ENCODE measurements at places on chromosomes 1 and 21.

DNA sequence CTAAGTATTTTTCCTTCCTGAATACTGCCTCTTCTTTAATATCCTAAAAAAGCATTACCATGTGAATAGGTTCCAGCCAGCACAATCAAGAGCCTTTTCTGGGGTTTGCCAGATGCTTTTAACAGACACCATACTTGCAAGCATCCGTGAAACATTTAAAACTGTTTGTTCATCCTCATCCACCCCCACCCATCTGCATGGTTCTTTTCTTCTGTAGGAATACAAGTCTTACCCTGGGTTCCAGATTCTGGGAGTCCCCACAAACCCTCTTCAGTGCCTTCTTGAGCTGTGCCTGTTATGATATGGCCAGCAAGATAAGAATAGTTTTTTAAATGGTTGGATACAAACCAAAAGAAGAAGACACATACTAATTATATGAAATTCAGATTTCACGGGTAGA, 354.9 kb upstream of the PLXNA2 start:
- DNase-seq, result no peak

GRCh38 chr1:109485001-109485400, 1.3 kb downstream of the ATXN7L2 start:
- no peak for DNase-seq

GRCh38 chr1:43439781-43440180, 13.9 kb downstream of the HYI start:
- DNase-seq, result no peak

- no peak for DNase-seq
These were observed 304.0 kb downstream of the KIF26B start for GRCh38 chr1:245458761-245459174.

- peak; percentile 36 for DNase-seq
These were observed 115.5 kb downstream of the LRRC53 start for GRCh38 chr1:74396933-74397332.

DNA sequence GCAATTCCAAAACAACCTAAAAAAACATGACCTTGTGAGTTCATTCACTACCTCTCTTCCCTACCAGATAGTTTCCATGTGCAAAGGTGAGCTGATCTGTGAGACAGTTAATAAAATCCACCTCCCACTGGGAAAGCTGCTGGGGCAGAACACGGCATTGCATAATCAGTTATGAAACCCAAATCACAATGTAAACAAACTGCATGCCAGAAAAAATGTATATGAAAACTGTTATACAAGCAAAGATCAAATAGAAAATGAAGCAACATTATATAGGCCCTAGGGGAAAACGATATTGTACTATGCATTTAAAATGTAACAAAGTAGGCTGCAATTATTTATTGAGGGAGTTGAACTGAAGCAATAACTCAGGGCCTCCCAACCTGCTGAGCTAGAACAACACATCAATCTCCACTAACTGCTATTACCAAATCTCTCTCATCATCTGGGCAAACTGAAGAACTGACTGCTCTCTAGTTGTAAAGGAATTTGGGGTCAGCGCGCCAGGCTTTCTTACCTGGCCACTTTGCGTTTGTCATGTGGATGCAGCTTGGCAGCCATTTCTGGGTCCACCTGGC, 31.0 kb downstream of the TRIT1 start:
- DNase-seq, result no peak

- DNase-seq, result no peak
These were observed at the start of gene CTXND2 for GRCh38 chr1:150887018-150887417. Gene CTXND2 (plus strand): TSS chr1:150887136. CDS start chr1:150912315, 25,179 bp downstream.

DNA sequence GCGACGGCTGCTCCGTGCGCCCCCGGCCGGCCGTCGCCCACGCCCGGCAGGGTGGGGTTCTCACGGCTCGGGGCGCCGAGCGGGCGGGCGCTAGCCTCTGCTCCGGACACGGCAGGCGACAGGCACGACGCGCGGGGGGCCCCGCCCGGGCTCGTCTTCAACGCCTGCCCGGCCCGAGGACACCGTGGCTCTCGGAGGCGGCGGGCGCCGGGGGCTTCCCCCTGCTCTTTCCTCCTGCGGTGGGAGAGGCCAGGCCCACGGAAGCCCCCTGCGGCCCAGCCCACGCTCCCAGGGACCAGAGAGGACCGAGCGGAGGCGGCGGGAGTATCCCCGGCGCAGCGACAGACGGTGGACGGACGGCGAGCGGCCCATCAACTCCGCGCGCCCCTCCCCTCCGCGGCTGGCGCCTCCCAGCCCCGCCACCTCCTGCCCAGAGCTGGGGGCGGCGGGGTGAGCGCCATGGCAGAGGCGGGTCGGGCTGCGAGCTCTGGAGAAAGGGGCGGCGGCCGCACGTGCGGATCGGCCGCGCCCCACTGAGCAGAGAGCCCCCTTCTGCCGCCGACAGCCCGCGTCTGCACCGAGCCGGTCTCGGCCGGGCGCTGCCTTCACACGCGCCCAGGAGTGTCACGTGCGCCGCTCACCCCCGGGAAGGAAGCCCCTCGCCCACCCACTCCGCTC, at the start of the genes SHE and TDRD10:
SHE (minus strand) TSS at position 347 of the 678 bp plus-strand sequence. CDS start 386 bp downstream, outside the sequence.
TDRD10 (plus strand) TSS at position 154 of the 678 bp plus-strand sequence. CDS start 4,685 bp downstream, outside the sequence.
- DNase-seq, result peak; percentile 60

DNA sequence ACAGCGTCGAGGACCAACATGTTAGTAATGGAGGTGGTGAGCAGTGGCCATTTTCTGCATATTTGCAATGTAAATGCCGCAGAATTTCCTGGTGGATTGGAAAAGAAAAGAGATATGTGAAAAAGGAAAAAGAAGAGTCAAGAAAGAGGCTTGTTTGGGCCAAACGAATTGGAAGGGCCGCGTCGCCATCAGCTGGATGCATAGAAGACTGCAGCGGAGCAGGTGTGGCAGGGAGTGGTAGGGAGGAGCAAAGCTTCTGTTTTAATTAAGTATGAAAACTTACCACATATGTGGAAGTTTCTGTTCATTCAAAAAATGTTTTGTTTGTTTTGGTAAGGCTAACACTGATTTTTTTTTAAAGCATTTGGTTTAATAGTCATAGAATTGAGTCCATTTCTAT, 690.7 kb downstream of the NCAM2 start:
- DNase-seq, result no peak

GRCh38 chr1:77415579-77415978, 133.8 kb downstream of the AK5 start:
- DNase-seq, result no peak

DNA sequence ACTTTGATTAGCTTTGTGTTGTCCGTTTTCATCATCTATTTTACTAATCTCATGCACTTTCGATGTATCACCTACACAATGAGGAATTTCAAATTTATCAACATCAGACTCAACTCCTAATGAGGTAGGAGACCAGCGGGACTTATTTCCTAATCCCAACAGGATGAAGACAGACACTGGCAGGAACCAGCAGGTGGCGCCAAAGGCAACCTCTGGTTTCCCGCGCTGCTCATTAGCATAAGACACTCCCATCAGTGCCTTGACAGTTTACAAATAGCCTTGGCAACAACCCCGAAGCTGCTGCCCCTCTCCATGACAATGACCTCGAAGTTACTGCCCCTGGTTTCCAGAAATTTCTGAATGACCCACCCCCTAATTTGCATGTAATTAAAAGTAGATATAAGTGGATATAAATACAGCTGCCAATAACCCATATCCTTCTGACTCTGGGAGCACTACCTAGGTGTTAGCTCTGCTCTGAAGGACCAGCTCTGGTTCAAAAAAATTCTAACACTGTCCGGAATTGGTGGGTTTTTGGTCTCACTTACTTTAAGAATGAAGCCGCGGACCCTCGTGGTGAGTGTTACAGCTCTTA, 974.8 kb downstream of the ADGRL2 start:
- DNase-seq, result no peak

DNA sequence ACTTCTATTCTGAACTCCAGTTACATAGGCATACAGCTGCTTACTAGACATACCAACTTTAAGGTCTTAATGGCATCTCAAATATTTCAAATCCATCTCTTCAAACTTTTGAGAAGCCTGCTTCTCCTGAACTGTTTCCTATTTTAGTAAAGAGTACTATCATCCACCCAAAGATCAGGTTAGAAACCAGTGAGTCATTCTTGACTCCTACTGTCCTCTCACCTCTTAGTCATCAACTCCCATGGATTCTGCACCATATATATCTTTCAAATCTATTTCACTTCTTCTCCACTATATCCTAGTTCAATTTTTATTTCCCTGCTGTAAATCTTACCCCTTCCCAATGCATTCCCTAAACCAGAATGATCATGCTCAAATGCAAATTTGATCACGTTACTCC, 18.1 kb upstream of the BEND5 start:
- no peak for DNase-seq

DNA sequence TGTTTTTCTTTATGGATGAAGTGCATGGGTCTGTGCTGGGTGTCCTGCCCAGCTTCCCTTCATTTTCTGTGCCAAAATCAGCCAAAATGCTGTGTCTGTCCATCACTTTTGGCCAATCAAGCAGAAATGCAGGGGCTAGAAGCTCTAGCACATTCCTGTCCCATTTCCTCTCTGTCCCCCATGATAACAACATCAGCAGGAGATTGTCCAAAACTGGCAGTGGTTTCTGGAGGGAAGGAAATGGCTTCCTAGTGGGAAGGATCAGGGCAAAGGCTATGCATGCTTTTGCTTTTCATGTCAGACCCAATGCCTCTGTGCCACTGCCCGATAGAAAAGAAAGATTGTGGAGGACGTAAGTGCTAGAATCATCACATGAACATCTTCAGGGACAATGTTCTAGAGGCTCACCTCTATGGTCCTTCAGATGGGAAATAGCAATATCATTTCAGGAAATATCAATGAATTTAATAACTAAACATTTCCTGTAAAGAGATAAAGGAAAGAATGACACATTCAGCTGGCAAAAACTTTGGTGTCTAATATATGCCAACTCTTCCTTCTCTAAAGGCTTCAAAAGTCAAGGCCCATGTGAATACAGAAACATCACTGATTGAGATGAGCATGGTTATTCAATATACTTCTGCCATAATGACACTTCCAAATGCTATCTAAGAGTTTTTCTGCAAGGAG, 107.5 kb downstream of the SETD4 start:
- DNase-seq, result no peak

DNA sequence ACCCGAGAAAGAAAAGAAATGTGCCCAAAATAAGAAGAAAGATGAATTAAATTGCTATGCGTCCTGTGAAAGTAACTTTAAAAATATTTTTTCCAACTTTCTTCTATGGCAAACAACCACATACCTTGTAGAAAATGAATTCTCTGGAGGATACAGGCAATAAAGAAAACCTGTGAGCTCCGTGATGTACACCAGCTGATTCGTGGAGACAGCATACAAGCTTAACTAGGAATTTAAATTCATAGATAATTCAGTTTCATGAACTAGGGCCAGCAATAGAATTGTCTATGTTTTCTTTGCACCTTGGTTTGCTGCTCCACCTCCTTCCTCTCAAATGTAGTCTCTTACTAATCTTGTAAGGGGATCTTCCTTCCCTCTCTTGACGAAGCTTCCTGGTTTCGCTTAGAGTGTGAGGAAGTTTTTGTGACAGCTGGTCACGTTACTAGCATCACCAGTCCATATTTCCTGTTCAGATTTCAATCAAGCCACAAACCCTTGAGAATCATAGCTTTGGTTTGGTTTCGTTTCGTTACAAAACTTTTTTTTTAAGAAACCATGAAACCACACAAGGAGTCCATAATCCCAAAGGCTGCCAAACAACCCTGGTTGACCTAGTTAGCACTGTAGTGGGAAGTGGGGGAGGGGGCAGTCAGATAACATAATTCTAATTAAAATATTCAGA, 35.8 kb downstream of the GREM2 start:
- no peak for DNase-seq

- DNase-seq, result peak; percentile 83
These were observed 34.2 kb downstream of the BATF3 start for GRCh38 chr1:212665241-212666115.

- DNase-seq, result peak; percentile 42
These were observed 547 bp downstream of the PDPN start for GRCh38 chr1:13583966-13584791.

DNA sequence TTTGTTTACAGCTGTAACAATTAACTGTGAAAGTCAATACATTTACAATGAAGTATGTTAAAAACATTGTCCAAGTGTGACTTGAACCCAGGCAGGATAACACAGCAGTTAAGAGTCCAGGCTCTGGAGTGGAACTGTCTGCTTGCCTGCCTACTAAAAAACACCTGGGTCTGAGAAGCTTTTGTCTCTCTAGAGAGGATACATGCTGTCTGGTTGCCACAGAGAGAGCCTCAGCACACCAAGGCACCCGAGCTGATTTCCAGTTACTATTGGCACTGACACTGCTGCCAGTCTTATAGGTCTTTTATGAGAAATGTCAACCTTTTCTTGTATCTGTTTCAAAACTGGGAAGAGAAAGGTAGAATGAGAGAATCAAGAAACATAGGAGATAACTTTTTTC, 20.2 kb upstream of the RALGPS2 start:
- no peak for DNase-seq

GRCh38 chr1:231727171-231727570, 100.6 kb downstream of the DISC1 start:
- DNase-seq, result no peak

DNA sequence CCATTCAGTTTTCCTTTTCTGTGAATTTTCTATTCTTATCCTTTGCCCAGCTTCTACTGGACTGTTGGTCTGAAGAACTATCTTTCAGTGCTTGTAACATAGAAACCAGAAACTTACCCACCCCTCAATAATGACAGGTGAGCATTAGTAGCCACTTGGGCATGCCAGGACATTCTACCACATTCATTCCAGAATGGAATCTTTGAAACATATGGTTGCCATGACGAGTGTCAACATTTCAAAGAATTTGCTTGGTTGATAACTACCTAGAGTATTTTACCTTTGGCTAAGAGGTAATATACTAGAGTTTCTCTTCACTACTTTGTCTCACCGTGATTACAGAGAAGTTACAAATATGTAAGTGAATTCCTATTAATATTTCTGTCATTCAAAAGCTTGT, at the start of gene MROH9:
MROH9 (plus strand) TSS at position 304 of the 400 bp plus-strand sequence. CDS start 10,023 bp downstream, outside the sequence.
- no peak for DNase-seq

- DNase-seq, result no peak
These were observed 4.3 kb upstream of the TEDDM1 start for GRCh38 chr1:182404781-182405180.

DNA sequence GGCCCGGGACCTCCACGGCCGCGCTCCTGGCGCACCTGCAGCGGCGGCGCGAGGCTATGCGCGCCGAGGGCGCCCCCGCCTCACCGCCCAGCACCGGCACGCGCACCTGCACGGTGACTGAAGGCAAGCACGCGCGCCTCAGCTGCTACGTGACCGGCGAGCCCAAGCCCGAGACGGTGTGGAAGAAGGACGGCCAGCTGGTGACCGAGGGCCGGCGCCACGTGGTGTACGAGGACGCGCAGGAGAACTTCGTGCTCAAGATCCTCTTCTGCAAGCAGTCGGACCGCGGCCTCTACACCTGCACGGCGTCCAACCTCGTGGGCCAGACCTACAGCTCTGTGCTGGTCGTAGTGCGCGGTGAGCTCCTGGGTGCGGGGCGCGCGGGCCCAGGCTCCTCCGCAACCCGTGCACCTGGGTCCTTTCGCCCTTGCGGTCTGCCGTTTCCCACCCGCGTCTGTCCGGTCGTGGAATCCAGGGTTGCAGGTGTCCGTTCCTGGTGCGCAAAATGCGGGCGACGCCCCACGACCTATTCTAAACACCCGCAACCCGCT, 4.6 kb downstream of the OBSCN start:
- DNase-seq, result no peak

Measured in left ventricle myocardium inferior (tissue), 1 donor.